Occipital lobe (tissue), 3 donors: ENCODE measurements at places on chromosomes 13 and 19.

DNA sequence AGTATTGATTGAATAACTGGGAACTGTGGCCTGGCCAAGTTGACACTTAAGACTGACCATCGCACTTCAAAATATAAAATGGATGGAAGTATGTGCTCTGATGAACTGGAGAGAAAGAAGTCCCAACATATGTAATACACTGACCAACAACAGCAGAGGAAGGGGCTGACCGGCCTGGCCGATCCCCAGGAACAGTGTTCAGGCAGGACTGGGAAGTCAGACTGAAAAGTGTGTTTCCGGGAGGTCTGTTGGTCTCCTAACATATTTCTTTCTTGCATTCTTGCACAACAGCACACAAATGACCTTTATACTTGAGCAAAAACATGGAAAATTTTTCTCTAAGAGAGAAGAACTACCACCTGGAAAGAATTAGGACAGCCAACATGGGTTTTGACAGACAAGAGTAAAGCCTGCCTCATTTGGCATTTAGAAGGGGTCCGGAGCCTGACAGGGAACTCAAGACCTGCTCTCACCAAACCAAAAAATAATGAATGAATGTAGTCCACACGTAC, 297.8 kb downstream of the OXGR1 start:
- DNase-seq, result no peak

DNA sequence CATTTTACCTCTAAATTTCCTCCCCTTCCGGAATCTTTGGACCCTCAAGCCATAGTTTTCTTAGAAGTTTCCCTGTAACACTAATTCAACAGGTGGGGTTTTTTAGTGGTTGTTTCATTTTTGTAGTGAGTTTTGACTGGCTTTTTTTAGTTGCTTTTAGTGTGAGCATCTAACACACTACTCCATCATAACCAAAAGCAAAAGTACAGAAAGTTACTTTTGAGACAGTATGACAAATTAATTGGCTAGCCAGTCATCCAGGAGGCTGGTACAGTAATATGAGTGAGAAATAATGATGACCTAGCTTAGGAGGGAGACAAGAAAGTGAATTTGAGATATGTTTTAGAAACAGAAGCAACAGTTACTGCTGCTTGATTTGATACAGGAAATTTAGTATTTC, 71.5 kb downstream of the DNAJC15 start:
- no peak for DNase-seq

DNA sequence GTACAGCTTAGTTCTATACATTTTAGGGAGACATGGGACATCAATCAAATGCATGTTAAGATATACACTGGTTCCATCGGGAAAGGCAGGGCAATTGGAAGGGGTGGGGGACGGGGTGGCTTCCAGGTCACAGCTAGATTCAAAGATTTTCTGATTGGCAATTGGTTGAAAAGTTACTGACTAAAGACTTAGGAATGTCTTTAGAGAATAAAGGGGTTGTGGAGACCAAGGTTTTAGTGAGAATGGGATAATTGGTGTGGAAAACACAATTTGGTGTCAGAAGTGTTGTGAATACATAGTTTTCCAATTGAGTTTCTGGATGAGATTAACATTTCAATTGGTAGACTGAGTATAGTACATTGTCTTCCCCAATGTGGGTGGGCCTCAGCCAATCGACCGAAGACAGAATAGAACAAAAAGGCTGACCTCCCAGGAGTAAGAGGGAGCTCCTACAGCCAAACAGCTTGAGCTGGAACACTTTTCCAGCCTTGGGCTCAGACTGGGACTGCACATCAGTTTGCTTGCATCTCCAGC, 988 bp upstream of the CCDC169 start:
- no peak for DNase-seq

DNA sequence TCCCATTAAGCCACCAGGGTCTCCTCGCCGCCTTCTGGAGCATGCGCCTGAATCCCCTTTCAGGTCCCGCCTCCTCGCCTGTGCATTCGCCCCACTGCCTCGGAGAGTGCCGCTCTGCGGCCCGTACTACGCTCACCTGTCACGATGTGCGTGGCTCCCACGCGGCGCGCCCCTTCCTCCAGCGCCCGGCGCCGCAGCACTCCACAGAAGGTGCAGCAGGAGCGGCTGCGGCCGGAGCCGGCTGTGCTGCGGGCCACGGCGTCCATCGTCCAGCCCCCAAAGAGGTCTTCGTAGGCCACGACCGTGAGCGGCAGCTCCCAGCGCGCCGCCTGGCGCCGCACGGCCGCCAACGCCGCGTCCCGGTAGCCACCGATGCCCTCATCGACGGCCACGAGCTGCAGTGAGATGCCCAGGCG, 4.3 kb downstream of the CTU1 start:
- no peak for DNase-seq

DNA sequence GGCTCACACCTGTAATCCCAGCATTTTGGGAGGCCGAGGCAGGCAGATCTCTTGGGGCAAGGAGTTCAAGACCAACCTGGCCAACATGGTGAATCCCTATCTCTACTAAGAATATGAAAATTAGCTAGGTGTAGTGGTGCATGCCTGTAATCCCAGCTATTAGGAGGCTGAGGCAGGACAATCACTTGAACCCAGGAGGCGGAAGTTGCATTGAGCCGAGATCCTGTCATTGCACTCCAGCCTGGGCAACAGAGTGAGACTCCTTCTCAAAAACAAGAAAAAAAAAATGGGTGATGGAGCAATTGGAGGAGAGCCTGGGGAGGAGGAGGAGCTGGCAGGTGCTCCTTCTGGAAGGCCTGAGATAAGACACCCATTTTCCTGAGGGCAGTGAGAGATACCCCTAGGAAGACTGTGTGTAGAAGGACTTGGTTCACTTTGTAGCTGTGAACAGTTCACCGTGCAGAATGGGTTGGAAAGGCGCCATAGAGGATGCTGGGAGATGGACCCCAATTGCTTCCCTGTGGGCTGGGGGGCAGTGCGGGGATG, 8.7 kb upstream of the CARM1 start:
- no peak for DNase-seq

- no peak for DNase-seq
These were observed 1.3 kb downstream of the DHDH start for GRCh38 chr19:48934837-48935236.

- DNase-seq, result no peak
These were observed 5.5 kb downstream of the FOSB start for GRCh38 chr19:45473367-45473681.

- no peak for DNase-seq
These were observed 213.4 kb downstream of the TSHZ3 start for GRCh38 chr19:31135841-31136240.

DNA sequence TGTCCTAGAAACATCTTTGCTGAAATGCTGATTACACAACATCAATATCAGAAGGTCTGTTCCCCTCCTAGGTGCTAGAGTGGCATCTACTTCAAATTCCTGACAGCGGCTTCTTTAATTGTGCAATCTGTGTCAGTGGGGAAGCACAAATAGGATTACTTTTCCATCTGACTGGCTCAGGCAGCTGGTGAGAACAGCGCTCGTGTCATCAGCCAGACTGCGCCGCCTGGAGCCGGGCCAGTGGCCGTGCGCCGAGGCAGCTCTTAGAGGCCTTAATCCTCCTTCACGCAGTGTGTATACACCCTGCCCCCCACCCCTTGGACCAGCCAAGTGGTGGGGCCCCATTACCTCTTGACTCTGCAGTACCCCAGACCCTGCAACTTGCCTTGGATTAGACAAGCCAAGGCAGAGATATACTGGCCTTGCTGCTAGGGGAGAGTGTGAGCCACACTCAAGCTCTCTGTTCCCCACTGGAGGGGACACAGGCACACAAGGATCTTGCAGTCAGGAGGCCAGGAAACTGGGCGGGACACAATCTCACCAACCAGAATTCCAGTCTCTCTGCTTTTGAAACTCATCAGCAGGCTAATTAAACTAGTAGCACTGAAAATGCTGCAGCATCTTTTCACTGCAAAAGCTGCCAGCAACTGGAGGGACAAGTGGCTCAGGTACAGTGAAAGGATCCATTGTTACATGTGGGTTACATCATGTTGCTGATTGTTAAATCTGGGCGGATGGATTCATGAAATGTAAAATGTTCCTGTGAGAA, 48.9 kb upstream of the EPHX3 start:
- DNase-seq, result peak; percentile 78

DNA sequence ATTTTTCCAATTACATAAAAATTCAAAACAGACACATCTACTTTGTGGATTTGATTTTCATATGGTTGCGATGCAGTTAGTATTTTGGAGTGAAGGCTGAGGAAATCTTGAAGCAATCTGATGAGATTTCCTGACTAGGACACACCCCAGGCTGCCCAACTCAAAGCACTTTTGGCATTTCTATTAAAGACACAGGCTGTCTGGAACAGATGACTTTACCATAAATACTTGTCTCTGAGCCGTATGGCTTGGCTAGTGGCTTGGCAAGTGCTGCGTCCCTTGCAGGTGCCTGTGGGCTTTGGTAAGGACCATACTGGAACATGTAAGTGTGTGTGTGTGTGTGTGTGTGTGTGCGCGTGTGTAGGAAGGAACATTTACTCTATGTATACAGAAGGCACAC, 218.8 kb downstream of the FGF9 start:
- DNase-seq, result no peak

- no peak for DNase-seq
These were observed 8.0 kb upstream of the POU2F2 start for GRCh38 chr19:42140125-42140754.

DNA sequence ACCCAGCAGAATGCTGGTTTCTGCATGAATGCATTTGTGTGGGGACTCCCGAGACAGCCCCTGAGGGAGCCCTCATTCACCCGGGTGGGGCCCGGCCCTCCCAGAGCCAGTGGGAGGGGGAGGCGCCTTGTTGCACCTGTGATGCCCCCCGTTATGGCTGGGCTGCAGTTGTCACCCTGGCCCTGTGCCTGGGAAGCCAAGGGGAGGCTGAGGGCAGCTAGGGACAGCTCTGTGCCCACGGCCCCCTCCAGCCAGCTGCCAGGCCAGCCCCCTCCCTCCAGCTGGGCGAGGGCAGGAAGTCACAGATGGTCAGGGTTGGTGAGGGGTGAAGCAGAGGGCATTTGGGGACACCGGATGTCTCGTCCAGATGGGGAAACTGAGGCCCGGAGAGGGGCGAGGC, 26.1 kb downstream of the NFIC start:
- DNase-seq, result no peak

DNA sequence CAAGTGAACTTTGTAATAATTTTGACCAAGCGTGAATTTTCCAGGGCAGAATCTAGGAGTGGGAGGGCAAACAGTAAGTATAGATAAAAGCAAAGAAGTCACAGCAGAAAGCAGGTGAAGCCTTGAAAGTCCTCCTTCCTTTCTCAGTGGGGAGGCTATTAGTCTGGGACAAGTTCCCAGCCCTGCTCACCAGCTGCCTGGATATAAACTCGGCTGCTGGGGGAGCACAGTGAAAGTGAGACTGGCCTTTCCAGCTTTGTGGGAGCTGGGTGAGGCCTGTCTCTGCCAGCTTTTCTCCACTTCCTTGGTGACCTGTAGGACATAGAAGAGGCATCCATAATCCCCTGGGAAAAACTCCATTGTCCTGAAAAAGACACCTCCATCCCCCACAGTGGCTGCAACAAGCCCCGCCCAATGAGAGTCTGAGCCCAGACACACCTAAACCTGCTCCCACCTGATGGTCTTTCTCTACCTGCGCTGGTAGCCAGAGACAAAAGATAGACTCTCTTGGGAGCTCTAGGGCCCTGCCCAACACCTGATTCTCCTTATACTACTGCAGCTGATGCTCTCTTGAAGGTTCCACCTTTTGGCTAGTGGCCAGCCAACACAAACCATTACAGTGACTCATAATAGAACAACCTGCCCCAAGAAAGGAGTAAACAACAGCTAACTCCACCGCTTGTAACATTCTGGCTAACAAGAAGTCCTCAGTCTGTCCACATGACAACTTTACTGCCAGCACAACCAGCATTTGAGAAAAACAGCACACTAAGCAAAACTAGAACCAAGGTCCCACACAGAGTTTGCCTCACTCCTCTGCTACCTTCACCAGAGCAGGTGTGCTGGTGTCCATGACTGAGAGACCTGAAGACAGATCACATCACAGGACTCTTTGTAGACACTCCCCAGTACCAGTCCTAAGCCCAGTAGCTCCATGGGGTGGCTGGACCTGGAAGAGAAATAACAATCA, 252.2 kb upstream of the SLITRK6 start:
- DNase-seq, result no peak
